Panc1 (cell line): ENCODE measurements at places on chromosomes 7 and 10.

- no peaks in the 10 kb centered on the region for H3K4me1 ChIP-seq
- H3K4me3 ChIP-seq, result no peak overlapping the region
- H3K36me3 ChIP-seq, result no peaks in the 10 kb centered on the region
- no peak for DNase-seq
- H3K27me3 ChIP-seq, result no peaks in the 10 kb centered on the region
These were observed 548.7 kb upstream of the GALNT17 start for GRCh38 chr7:70582927-70583895.

GRCh38 chr10:510415-510881 lies 179.0 kb downstream of the DIP2C start:
- H3K27ac ChIP-seq, result no peak overlapping the region
- peaks cover 14% of the 10 kb centered on the region for H3K4me1 ChIP-seq
- no peaks in the 10 kb centered on the region for H3K36me3 ChIP-seq

DNA sequence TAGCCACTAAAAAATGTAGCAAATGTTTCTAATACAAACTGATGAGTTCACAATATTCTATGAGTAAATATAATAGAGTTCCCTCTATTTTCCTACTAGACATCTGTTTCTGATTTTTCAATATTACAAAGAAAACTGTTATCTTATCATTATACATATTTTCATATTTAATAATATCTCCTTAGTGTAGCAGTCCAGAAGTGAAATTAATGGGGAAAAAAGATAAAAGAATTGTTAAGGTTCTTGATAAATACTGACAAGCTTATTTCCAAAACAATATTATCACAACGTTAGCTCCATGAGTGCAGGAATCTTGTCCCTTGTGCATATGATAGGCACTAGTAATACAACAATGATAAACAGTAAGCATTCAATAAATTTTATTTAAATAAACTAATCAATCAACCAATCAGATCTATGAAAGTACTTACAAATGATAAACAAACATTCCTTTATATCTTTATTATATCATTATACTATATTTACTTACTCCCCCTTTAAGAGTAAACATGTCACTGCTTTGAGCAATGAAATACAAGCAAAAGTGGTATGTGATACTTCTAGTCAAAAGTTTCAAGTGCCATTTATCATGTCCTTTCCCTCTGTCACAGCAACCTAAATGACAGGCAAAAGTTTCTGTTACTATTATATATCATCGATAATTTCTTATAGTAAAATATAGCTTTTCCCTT lies 103.1 kb downstream of the IMMP2L start:
- no peak overlapping the region for H3K4me3 ChIP-seq
- H3K27ac ChIP-seq, result no peak overlapping the region
- H3K27me3 ChIP-seq, result no peaks in the 10 kb centered on the region
- no peak for DNase-seq
- H3K36me3 ChIP-seq, result no peaks in the 10 kb centered on the region

DNA sequence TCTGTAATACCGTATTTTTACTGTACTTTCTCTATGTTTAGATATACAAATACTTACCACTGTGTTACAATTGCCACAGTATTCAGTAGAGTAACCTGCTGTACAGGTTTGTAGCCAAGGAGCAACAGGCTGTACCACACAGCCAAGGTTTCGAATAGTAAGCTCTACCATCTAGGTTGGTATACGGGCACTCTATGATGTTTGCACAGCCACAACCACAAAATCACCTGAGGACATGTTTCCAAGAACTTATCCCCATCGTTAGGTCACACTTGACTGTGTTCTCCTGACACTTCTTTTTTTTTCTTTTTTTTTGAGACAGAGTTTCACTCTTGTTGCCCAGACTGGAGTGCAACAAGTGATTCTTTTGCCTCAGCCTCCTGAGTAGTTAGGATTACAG lies 134.6 kb upstream of the TRIM24 start:
- H3K27ac ChIP-seq, result no peak overlapping the region
- no peaks in the 10 kb centered on the region for H3K27me3 ChIP-seq
- H3K36me3 ChIP-seq, result no peaks in the 10 kb centered on the region
- DNase-seq, result no peak
- no peak overlapping the region for H3K4me3 ChIP-seq

DNA sequence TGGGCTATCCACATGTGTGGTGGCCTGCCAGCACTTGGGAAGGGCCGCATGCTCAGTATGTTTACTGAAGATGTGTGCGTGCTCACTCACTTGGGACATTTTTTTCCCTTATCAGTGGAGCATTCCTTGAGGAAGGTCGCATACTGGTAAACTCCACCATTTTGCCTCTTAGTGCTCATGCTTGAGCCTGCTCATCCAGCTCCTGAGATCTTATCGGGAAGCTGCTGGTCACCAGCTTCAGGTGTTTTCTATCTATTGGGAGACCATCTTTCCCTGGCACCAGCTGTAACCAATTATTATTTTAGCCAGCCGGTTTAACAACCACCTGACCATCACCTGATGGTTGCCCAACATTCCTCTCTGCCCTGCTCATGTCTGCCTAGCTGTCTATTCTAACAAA lies 35.0 kb upstream of the TRIM24 start:
- no peak overlapping the region for H3K4me3 ChIP-seq
- H3K27me3 ChIP-seq, result no peaks in the 10 kb centered on the region
- no peak for DNase-seq
